ENCODE measurements at places on chromosomes 5 and 9.

- DNase-seq: no peak
These were observed 426.4 kb upstream of the MPDZ start for GRCh38 chr9:13705918-13706317.

DNA sequence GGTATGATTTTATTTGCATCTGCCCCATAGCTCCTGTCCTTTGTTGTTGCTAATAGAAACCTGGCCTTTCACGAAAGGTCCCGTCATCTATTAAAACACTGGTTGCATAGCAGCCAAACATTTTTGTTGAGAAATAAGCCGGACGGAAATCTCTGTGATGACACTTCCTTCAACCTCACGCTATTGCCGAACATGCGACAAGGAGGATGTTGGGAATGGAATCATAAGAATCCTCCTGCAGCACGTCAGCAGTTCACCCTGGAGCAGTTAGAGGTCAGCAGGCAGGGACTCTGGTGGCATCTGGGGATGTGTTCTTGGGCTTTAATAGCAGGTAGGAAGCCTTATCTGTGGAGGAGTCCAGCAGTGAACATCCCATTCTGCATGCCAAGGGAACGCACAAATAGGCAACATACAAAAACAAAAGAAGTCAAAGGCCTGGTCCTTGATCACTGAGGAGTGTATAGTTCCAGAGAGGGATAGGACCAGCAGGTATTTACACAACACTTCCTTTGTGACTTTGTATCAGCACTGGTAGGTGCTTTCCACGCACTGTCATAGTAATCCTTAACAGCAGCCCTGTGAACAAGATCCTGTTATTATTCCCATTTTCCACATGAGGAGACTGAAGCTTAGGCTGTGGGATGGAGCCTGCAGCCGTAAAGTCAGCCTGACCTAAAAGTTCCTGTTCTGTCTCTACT lies 33.4 kb downstream of the ARHGAP26 start:
- no peak for DNase-seq

DNA sequence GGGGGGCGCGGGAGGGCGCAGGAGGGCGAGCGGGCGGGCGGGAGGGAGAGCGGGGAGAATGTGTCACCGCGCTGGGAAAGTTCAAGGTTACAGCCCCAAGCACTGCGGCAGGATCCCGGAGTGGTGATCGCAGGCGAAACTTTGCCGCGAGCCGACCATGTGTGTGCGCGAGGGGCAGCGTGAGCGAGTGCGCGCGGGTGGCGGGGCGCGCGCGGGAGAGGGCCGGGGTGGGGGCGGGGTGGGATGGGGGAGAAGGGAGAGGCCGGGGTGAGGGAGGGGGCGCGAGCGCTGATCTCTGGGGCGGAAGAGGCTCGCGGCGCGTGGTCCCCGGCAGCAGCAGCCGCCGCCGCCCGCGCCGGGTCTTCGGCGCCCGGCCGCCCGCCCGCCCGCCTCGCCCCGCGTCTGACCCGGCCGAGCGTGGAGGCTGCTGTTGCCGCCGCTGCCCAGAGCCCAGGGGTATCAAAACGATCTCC lies at the start of gene NFIB:
Gene NFIB, minus strand, starts transcription at position 191 of the 473 bp plus-strand sequence. CDS start 630 bp downstream, outside the sequence.
- no peak for DNase-seq

DNA sequence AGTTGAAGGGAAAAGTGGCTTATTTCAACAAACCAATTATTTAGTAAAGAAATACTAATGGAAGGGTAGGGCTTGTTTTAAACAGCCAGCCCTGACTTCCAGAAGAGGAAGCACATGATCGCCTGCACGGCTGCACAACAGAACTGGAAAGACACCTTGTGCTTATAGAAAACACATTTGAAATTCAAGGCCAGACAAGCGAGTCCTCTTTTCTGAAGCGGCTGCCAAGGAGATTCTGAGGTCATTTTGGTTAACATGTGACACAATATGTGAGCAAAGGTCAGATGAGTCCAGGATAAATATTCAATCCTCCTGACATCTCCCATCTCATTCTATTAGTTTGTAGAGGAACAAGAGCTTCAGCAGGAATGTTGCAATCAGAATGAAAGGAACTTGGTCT lies 461.4 kb upstream of the ST8SIA4 start:
- no peak for DNase-seq

GRCh38 chr9:89768650-89769071 lies 163.8 kb downstream of the GADD45G start:
- DNase-seq: no peak

DNA sequence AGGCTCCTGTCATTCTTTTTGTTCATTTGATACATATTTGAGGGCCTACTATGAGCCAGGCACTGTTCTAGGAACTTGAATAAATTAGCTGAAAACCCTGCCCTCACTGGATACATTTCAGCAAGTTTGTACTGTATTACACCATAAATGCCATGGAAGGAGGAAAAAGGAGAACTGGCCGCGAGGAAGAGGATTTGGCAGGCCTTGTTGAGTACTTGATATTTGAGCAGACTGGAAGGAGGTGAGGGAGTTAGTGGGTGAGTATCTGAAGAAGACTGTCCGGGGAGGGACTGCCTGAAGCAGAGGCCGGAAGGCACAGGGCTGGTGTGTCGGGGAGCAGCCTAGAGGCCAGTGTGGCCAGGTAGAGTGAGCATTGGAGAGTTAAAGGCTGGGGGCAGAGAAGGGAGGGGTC lies 4.5 kb downstream of the SNX30 start:
- no peak for DNase-seq

GRCh38 chr5:133400831-133401351 lies 211.4 kb downstream of the FSTL4 start:
- DNase-seq: no peak

DNA sequence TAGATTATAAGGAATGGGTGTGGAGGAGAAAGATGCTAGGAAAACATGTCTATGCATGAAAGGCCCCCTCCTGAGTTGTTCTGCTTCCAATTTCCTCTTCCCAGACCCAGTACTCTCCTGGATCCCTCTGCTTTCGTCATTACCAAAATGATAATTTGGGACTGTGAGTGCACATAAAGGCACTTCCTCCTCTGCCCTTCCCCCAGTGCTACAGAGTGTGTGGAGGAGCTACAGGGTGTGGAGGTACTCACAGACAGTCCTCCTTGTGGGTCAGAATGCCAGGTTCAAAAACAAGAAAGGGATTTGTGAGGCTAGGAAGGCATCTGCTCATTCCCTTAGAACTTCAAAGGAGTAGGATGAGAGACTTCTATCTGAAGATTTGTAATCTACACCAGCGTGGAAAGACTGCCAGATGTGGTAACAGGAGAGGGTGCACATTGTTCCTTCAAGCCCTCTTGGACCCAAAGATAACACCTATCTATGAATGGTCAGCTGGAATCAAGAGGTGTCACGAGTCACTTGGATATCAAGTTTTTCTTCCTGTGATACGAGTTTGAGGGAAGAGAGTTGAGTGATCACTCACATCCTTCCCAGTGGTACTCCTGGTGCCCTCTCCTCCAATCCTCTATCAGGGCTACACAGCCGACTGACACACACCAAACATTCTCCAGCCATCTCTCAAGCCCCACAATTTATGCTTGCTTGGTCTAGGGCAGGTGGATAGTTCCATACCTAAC lies 201.1 kb downstream of the EPB41L4A start:
- no peak for DNase-seq
